Umbilical cord (tissue), 2 donors: ENCODE measurements at places on chromosomes 11 and 22.

- DNase-seq, result peak; percentile 2
Observed at GRCh38 chr11:132971351-132971750, 561.0 kb downstream of the OPCML start.

DNA sequence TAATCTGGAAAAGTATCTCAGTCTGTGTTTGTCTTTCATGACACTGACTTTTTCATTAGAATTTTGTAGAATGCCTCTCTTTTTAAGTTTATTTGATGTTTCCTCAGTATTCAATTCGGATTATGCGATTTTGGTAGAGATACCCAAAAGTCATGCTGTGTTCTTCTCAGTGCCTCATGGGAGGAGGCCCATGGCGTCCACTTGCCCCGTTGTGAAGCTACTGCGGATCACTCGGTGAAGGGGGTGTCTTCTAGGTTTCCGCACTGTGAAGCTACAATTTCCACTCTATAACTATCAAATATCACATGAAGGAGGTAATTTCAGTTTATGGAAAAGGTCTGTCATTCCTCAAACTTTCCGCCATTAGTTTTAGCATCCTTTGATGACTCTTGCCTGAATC, 794.0 kb downstream of the TBC1D22A start:
- no peak for DNase-seq

GRCh38 chr11:2541881-2542361, 97.1 kb downstream of the KCNQ1 start:
- no peak for DNase-seq

DNA sequence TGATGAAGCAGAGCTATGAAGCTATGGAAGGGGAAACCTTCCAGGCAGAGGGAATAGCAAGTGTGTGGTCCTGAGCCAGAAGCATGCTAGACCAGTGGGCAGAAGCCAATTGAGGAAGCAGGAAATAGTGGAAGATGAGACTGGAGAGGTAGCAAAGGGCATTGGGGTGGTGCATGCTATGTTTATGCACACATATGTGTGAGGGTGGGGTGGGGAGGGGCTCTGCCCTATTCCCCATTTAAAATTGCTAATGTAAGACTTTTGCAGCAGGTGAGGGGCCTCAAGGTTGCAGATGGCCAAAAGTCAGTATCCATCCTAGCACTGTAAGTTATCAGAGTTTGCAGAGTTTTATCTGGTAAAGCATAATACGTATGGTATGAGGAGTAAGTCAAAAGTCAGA, 626.6 kb upstream of the KIRREL3 start:
- DNase-seq, result no peak

- no peak for DNase-seq
Observed at GRCh38 chr11:120786206-120786735, 237.6 kb upstream of the TBCEL start.

DNA sequence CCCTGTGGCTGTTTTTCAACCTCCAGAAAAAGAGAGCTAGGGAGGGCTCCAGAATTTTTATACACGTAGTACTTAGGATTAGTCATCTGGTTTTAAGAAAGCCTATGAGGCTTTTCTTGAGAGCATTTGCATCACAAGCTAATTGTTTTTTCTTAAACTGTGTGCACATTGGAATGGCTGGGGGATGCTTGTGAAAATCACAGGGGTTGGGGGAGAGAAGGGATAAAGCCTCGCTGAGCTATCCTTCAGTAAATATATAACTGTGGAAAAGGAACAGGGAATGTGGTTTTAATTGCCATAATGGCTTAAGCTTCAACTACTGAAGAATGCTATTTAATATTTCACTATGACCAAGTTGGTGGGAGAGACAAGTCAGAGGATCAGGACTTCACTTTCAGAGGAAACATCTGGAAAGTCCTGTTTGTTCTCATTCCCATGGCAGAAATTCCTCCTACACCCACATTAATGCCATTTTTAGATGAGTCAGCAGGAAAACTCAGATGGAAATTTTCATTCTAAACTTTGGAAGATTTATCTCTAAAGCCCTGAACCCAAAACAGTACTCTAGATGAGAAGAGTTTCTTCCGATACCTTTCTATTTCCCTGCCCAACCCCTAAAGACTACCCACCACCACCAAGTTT, 591.3 kb downstream of the LRRC4C start:
- DNase-seq, result peak; percentile 50

- no peak for DNase-seq
Observed at GRCh38 chr22:25388415-25388814, 169.0 kb downstream of the CRYBB2 start.
